AG08396 (cell line): ENCODE measurements at places on chromosomes 5 and 9.

- DNase-seq = peak; percentile 36
Measured at GRCh38 chr5:115415143-115415491, 118.7 kb upstream of the CCDC112 start.

DNA sequence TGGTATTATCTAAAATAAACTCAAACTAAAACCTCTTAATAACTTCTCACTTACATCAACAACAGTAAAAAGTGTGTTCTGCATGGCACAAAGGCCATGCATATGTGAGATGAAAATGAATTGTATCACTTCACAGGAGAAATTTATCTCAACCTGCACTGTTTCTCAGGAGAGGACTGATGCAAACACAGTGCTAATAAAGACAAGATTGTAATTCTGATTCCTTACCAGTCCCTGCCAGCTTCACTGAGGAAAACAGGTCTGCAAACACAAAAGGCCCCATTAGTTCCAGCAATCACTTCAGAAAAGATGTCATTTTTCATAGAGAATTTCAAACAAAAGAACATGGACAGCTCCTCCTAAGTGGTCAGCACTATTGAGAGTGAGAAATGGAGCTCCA is 117.3 kb upstream of the PDE4D start:
- no peak for DNase-seq

DNA sequence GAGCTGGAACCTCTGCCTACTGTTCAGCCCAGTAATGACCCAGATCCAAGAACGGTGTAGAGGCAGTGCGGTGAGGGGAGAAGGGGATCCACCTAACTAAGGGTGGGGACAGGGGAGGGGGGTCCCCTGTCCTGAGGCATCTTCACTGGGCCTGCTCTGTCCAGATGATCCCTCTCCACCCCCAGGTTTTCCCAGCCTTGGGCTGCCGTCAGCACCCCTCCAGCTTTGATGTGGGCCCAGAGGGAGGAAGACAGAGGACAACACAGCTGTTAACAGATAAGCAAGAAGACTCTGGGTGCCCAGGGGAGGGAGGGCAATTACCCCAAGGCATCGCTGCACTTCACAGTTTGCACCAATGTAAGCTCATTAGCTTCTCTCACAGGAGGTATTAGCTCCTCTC is 19.3 kb downstream of the BICD2 start:
- no peak for DNase-seq

DNA sequence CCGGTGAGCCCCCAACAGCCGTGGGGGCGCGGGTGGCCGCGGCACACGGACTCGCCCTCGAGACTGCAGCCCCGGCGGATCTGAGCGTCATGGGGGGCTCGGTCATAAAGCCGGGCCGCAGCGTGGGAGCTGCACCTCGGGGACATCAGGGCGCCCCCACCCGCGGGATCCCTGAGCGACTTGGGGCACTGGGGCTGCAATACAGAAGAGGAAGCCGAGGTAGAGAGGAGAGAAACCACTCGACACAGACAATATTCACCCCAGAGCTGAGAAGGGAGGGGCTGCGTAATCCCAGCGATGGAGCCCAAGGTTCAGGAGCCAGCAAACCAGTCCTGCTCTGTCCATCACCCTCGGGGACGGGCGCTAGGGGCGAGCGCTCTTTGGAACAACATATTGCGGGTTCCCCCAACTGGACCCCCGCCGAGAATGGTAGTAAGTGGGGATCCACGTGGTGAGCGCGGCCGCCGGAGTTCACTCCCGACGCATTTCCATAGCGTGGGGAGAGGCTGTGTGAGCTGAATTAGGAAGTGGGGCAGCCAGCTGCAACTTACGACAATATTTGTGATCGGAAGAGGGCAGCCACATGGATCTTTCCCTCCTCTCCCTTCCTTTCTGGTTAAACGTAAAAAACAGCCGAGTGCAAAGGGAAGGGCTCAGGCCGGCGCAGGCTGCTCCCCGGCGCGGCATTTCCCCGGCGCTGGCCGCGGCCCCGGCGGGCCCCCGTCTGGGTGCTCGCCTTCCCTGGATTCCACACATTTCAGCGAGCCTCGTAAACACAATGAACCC is 9.9 kb downstream of the PTCH1 start:
- peak; percentile 63 for DNase-seq

DNA sequence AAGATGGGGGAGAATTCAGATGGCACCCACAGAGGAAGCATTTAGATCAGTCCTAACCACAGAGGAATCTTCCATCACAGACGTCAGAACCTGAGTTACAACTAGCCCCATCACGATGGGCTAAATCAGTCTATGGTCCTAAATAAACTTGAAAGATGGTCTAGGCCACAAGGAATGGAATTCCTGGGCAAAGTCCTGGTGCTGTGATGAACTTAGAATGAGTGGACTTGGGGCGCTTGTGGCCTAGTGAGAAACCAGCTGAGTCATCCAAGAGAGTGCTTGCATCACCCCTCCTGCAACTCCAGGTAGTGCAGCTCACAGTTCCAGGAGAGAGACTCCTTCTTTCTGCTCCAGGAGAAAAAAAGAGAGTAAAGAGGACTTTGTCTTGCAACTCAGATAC is 722.9 kb upstream of the RGMB start:
- DNase-seq = no peak

GRCh38 chr5:106367281-106367680 is 1303.5 kb downstream of the EFNA5 start:
- DNase-seq = no peak

GRCh38 chr5:179302499-179303185 is 42.6 kb downstream of the ADAMTS2 start:
- no peak for DNase-seq

DNA sequence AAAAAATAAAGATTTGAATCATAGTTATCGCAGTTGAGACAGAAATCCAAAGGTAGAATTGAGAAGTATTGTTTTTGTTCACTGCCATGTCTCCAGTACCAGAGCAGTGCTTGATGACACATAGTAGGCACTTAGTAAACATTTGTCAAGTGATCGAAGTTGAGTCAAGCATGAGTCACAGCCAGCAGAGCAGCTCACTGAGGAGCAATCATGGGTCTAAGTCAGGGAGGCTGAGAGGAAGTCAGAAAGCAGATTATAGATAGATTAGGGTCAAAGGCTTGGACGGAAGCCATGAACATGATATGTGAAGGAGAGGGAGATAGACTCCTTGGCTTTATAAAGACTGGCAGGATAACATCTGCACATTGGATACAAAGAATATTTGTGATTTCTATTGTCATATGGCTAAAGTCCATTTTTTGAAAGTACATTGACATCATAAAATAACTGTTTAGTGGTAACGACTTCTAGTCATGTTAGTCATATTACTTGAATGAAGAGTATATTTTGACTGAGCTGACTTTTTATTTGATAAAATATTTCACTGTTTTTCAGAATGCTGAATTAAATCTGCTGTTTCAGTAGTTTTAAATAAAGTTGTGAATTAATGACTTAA is 168.5 kb downstream of the RAB3C start:
- no peak for DNase-seq
